ENCODE measurements at places on chromosomes 4 and X.

DNA sequence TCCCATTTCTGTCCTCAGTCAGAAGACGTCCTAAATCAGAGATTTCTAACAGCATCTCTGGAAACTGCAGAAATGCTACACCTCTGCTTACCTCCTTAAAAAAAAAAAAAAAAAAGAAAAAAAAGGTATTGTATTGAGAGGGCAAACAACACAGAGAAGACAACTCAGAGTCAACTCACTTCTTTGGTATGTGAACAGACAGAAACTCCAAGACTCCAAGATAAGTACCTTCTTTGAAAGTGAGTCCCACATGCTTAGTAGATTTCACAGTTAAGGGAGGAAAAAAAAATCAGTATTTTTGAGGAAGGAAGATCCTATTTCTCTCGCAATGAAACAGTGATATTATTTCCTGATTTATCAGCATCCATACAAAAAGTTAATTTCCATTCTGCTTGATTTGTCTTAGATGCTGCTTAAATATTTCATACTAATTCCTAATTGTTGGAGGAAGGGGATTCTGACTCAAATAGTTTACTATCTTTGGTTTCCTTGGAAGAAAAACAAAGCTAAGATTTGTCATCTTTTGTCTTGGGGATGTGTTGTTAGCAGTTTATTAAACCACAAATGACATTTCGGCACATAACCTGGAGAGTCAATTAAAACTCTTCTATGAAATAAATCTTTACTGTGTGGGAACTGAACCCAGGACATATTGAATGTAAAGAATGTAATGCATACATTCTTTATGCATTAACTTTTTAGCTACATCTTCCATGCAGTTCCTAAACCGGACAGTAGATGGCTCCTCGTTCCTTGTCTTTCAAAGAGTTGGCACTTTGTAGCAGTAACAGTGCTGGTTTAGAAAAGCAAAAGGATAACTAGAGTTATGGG is 4.7 kb downstream of the RASGEF1B start:
- no peak for DNase-seq

GRCh38 chrX:47212381-47213293 is 5.8 kb upstream of the CDK16 start:
- no peak for DNase-seq

- DNase-seq: no peak
Measured at GRCh38 chrX:99469439-99469838, 940.6 kb downstream of the PCDH19 start.

DNA sequence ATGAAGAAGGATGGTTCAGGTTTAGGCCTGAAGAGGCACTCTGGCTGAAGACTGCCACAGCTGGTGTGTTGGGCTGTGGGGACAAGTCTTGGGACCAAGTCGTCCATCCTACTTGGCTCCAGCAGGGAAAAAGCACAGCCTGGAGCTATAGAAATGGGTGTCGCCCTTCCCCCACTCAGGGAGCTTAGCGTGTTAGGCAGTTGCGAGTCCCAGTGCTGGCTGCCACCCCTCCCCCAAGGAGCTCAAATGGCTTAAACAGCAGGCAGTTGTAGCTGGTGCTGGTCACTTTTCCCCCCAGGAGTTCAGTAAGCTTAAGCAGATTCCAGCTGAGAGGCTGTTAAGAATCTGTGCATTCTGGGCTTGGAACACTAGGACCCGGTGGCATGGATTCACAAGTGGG is 319.5 kb upstream of the POF1B start:
- DNase-seq: no peak

- DNase-seq: no peak
Measured at GRCh38 chrX:7119950-7120877, 27.3 kb upstream of the STS start.
